ENCODE measurements at places on chromosomes 2 and 18.

DNA sequence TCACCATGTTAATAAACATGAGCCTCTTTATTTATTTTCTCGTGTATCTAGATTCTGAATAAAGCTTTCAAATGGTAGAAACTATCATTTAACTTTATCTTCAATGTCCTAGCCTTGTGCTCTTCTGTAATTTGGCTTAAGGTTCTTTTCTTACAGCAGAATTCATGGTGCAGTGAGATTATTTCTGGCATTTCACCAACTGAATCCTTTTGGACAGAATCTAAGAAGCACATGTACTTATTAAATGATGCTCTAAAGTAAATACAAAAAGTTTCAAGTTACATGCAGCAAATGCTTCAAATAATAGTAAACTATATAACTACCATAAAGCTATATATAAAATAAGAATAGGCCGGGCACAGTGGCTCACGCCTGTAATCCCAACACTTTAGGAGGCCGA lies 65.9 kb downstream of the AP1S3 start:
- DNase-seq = no peak

DNA sequence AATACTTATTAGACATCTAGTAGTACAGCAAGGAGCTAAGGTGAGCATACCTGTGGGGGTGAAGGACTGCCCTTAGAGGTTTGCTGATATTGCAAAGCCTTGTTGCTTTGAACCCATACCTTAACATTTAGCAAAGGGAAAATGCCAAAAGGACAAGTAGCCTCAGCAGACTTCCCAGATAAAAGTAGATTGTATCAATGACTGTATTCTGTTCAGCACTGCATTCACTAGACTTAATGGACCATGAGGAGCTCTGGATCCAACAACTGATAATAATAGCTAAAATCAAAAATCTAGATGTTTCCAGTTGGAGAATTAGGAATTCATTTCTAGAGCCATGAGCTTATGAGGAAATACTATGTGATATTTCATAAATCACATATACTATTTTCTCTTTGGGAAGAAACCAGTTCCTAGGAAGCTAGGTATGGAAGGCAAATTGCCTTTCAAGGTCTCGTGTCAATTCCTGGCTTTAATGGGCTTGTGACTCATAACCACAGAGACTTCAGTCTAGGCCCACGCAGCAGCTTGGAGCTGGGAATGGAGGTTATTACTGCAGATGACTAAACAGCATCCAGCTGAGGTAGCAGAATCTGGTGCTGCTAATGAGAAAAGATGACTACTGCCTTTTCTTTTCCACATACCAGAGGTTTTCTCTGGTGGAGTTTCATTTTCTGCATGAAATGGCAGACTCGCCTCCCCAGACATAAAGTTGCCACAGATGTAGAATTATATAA lies 191.2 kb upstream of the NABP1 start:
- DNase-seq = peak; percentile 95

DNA sequence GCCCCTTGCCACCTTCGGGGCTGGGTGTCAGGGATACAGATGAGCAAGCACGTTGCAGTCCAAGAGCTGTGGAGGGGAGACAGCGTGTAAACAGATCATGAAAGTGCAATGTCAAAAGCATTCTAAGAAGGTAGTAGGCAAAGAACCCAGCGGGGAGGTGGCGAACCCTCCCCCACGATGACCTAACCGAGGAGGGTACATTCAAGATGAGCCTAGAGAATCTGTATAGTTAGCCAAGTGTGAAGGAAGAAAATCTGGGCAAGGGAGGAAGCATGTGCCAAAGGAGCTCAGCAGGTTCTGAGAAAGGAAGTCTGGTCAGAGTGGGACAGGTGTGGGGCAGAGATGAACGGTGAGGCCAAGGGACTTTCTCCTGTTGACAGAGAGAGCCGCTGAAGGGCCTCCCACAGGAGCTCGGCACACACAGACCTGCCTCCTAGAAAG lies 106.9 kb downstream of the SP3 start:
- no peak for DNase-seq

DNA sequence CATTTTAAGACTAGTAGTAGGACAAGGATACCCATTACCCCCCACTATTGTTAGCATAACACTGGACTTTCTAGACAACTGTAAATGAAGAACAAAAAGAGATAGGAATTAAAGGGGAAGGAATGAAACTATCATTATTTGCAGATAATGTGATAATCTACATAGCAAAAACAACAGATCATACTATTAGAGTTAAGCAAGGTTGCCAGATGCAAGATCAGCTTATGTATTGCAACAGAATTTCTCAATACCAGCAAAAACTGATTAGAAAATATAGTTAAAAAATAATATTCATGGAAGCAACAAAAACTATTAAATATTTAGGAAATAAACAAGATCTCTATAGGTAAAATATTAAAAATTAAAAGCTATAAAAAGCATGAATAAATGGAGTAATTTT lies 194.4 kb upstream of the SPRED2 start:
- no peak for DNase-seq

DNA sequence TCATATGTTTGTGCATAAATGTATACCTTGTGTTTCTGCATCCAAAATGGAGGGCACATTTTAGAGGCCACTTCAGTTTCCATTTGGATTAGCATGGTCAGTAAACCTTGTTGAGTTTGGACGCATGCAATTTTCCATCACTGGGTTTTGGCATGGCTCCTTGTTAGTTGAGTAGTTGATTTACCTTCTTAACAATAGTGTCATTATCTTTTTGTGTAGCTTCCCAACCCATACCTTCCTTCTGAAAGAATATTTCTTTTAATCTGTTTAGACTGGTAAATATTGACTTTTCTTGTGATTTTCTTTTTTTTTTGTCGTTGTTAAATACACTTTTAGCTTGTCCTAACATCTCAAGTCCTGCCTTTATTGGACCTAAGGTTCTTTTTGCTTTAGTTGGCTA lies 15.5 kb downstream of the RPIA start:
- DNase-seq = no peak

DNA sequence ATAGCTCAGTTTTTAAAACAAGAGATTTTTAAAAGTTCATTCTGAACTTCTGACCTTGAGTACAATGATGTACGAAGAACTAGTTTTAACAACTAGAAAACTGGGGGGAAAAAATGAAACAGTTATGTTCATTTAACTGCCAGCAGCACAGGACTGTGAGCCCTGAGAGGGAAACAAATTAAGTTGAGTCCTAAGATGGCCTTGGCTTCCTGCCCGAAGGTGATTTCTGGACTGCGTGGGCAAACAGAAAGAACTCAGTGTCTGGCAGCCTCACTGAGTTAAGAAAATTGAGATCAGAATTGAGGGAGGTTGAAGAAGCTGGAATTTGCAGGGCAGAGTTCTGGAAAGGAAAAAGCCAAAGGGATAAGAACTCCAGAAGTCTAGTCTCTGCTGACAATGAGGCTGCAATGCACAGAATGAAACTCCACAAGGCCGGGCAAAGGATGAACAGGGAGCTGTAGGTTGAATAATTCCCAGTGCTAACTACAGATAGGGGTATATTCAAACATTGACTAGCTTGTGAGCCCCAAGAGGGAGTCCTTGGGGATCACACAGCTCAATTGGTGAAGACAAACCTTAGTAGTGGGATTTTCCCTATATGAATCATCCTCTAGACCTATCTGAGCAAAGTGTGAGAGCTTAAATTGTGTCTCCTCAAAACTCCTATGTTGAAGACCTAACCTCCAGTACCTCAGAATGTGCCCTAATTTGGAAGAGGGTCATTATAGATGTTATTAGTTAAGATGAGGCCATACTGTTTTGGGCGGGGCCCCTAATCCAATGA lies 13.1 kb upstream of the CRACDL start:
- DNase-seq = no peak

DNA sequence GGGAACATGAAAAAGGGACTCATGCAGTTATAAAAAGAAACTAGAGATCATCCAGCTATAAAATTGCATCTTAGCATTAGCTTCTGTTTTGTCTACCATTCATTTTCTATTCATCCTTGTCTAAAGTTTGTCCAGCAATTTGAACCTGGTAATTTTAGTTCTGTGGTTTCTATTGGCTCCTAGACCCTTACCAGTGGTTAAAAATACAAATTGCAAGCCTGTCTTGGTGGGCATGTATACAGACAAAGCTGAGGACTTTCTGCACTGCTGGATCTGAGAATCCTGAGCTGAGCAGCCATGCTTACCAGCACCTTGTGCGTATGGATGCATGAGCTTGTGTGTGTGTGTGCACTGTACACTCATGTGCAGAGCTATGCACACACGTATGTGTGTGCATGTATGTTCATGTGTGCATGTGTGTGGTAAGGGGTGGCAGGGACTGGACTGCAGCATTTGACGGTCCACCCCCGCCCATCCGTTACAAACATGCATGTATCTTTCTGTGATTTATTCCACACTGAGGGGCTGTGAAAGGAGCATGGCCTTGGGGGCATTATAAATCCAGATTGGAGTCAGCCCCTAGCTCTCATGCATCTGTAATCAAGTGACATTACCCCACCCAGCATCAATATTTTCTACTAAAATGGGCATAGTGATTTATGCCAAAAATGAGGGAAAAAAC lies 144.7 kb downstream of the FAM210A start:
- DNase-seq = no peak
